CD4-positive, CD25-positive, alpha-beta regulatory T cell (primary cell): ENCODE measurements at places on chromosomes 3 and 15. TPM values are rescaled to one million over a fixed set of nuclear protein-coding genes. Genes with fewer than 3 reads are reported as not detected.
A peak's percentile ranks its signal among the peaks of the same experiment; 100 is the strongest.

- DNase-seq, result no peak
Measured at GRCh38 chr15:34869110-34869509, 73.8 kb upstream of the ACTC1 start.

DNA sequence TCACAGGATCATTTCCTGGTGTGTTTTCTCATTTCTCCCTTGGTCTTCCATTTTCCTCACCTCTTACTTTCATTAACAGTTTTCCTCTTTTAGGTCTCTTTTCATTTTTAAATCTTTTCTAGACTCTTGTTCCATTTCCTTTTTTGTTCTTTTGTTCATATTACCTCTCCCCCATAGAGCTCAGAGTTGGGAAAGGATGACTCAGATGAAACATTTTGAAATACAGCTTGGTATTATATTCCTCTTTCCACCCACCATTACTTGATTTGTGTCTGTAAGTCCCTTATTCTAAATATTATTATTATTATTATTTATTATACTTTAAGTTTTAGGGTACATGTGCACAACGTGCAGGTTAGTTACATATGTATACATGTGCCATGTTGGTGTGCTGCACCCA is 153.1 kb downstream of the VGLL3 start:
- no peak for DNase-seq

- no peak for DNase-seq
Measured at GRCh38 chr3:155334914-155335723, 41.6 kb upstream of the STRIT1 start.

DNA sequence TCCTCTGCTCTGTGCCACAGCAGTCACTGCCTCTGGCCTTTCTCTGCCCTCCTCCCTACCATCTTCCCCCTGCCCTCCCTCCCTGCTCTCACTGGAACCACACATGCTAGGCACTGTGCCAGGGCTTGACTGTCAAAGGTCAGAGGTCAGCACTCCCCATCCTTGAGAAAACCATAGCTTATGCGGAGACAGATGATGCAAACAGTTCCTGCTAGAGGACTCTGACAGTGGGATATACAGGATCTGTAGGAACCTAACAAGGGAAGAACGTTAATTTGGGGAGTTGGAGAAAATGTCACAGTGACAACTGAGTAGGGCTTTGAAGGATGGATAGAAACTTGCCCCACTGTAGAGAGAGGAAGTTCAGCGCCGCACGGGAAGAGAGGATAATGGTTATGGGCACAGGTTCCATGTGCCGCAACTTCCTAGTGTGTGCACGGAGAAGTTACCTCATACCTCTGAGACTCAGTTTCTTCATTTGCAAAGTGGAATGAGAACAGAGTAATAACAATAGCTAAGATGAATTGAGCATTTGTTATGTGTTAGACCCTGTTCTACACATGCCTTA is 29.3 kb upstream of the XYLB start:
- no peak for DNase-seq

DNA sequence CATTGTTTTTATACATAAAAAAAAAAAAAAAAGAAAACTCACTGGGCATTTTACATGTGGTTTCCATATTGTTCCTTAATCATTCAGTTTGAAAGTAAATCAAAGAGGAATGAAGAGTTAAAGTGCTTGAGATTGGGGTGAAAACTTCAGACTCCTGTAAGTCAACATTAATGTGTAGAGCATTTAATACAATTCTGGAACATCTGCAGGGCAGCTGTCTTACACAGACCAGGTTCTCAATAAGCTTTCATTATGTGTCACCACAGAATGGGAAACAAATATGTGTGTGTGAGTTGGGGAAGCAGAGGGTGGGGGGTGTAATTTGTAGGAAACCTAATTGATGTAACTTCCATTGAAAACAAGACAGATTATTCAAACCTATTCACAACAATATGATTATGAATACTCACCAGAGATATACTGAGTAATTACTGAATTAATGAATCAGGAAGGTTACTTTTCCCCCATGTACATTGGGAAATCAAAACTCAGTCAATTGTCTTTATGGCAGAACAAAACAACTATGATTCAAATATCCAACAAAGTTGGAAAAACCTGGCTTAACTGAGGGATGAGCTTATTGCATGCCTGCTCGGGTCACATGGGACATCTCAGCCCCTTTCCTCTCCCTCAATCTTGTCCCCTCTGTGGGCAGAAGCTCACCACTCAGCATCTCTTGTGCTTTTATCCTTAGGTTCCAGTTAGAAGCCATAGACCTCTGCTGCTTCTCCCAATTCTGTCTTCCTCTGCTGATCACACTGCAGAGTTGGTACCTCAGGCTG is 281.2 kb upstream of the THBS1 start:
- no peak for DNase-seq

DNA sequence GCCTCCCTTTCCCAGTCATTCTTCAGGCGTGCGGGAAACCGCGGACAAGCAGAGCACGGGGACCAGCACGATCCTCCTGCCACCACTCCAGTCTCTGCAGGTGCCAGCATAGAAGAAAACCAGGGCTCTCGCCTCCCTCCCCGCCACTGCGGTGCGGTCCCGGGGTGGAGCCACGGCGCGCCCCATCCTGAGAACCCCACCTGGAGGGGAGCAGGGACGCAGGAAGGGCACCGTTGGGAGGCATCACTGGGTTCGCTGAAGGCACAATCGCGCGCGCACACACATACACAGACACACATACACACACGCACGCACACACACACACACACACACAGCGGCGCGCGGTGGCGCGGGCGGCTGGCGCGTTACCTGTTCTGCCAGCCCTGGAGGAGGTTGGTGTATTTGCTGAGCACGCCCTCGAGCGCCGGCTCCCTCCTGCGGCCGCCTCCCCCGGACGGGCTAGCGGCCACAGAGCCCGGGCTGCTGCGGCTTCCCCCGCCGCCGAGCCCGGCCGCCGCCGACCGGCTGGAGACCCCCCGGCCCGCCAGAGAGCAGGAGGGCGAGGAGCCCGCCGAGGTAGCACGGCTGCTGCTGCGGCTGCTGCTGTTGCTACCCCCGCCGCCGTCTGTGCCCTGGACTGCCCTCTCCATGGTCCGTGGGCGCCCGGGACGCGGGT is 394 bp downstream of the OSBPL10 start:
- peak; percentile 10 for DNase-seq

MESP2 gene
- total RNA-seq, result not detected

SNURF gene
- 28.4 TPM for total RNA-seq

AGTR1 gene
- total RNA-seq, result not detected

TTBK2 gene
- total RNA-seq, result 24.4 TPM

PGBD4 gene
- total RNA-seq, result 3.6 TPM
